ENCODE measurements at places on chromosomes 12 and 14. TPM values are rescaled to one million over a fixed set of nuclear protein-coding genes. Genes with fewer than 3 reads are reported as not detected.

- H3K4me3 ChIP-seq, result no peak overlapping the region
- H3K36me3 ChIP-seq, result no peaks in the 10 kb centered on the region
- DNase-seq, result no peak
- no peak overlapping the region for H3K27ac ChIP-seq
Observed at GRCh38 chr12:92516277-92516600, 186.6 kb upstream of the PLEKHG7 start.

- no peak overlapping the region for H3K27ac ChIP-seq
- H3K36me3 ChIP-seq, result no peaks in the 10 kb centered on the region
- DNase-seq, result no peak
- H3K27me3 ChIP-seq, result no peaks in the 10 kb centered on the region
- no peak overlapping the region for H3K4me3 ChIP-seq
Observed at GRCh38 chr12:81206429-81206828, 128.6 kb downstream of the ACSS3 start.

DNA sequence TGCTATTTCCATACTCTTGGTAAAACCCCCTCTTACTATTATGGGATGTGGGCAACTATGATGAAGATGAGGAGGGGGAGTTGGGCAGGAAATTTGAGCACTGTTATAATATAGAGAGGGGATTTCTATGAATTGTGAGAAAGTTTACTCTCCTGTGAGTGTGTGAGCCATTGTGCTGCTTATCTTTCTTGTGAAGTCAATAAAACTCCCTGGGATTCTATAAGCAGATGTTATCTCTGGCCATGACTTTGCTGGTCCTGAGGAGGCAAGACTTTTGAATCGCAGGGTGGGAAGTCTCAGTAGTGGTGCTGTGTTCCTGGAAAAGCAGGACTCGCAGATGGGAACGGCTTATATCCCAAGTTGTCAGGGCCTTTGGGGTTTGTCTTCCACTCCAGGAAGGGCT, 62.2 kb downstream of the EMP1 start:
- H3K4me3 ChIP-seq, result no peak overlapping the region
- no peaks in the 10 kb centered on the region for H3K27me3 ChIP-seq
- DNase-seq, result no peak
- no peaks in the 10 kb centered on the region for H3K36me3 ChIP-seq

- no peaks in the 10 kb centered on the region for H3K27me3 ChIP-seq
- DNase-seq, result no peak
- peaks cover 33% of the 10 kb centered on the region for H3K36me3 ChIP-seq
- H3K4me1 ChIP-seq, result peaks cover 68% of the 10 kb centered on the region
- peak overlapping the region; percentile 53 for H3K27ac ChIP-seq
Observed at GRCh38 chr12:109467978-109468676, 9.0 kb downstream of the KCTD10 start.

DNA sequence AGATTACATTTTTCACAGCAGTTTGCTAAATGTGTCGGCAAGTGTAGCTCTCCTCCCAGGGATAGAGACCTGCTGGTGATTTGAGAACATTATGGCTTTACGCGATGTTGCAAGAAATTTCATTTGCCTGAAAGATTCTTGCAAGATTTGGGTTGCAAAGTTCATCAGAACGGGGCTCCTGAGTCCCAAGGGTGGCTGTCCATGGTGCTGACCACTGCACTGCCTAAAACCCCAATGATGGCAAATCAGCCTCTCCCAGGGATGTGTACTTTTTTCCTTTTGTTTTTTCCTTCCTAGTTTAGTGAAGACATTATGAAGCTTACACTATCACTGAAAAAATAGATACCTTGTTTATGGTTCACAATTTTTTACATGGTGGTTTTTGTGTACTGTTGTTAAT, 85.4 kb downstream of the WSCD2 start:
- H3K27ac ChIP-seq, result no peak overlapping the region
- peaks cover 27% of the 10 kb centered on the region for H3K27me3 ChIP-seq
- H3K36me3 ChIP-seq, result no peaks in the 10 kb centered on the region
- H3K4me3 ChIP-seq, result no peak overlapping the region
- no peak for DNase-seq

- H3K4me3 ChIP-seq, result no peak overlapping the region
- peaks cover 33% of the 10 kb centered on the region for H3K36me3 ChIP-seq
- no peaks in the 10 kb centered on the region for H3K27me3 ChIP-seq
- peak overlapping the region; percentile 46 for H3K27ac ChIP-seq
Observed at GRCh38 chr12:32603858-32604257, 75.2 kb upstream of the DNM1L start.

GRCh38 chr14:90111895-90112534, 50.2 kb downstream of the KCNK13 start:
- no peaks in the 10 kb centered on the region for H3K4me1 ChIP-seq
- H3K27ac ChIP-seq, result no peak overlapping the region
- no peak for DNase-seq
- H3K36me3 ChIP-seq, result no peaks in the 10 kb centered on the region
- peaks cover 6% of the 10 kb centered on the region for H3K27me3 ChIP-seq

DNA sequence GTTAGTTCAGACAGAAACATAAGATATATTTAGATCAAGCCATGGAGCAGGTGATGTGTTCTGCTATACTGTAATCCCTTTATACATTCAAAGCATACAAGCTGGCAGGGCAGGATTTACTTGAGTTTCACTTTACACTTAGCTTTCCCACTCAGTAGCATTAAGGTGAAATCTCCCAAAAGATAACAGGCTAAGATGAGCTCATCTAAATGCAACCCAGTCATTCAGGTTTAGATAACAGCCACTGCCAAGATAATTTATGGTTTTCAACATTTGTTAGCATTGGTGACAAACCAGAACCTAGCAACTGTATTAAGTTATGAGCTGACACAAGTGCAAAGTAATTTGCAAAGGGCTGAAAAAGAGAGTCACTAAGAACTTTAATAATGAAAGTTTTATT, 925.1 kb upstream of the ATXN7L3B start:
- no peaks in the 10 kb centered on the region for H3K36me3 ChIP-seq
- H3K4me1 ChIP-seq, result no peaks in the 10 kb centered on the region
- H3K27ac ChIP-seq, result no peak overlapping the region
- no peaks in the 10 kb centered on the region for H3K27me3 ChIP-seq
- H3K4me3 ChIP-seq, result no peak overlapping the region

- H3K4me3 ChIP-seq, result no peak overlapping the region
- H3K27ac ChIP-seq, result no peak overlapping the region
- H3K36me3 ChIP-seq, result peaks cover under 1% of the 10 kb centered on the region
- H3K4me1 ChIP-seq, result peaks cover 15% of the 10 kb centered on the region
Observed at GRCh38 chr12:118271183-118271582, 101.5 kb downstream of the TAOK3 start.

GRCh38 chr12:108457006-108457733, 57.9 kb upstream of the FICD start:
- no peak overlapping the region for H3K4me3 ChIP-seq
- no peaks in the 10 kb centered on the region for H3K36me3 ChIP-seq
- peaks cover 12% of the 10 kb centered on the region for H3K27me3 ChIP-seq
- no peak overlapping the region for H3K27ac ChIP-seq
- DNase-seq, result no peak
- H3K4me1 ChIP-seq, result no peaks in the 10 kb centered on the region

GRCh38 chr12:17214929-17215328, 609.0 kb upstream of the LMO3 start:
- no peak overlapping the region for H3K27ac ChIP-seq
- DNase-seq, result no peak
- H3K36me3 ChIP-seq, result no peaks in the 10 kb centered on the region
- H3K4me3 ChIP-seq, result no peak overlapping the region

DNA sequence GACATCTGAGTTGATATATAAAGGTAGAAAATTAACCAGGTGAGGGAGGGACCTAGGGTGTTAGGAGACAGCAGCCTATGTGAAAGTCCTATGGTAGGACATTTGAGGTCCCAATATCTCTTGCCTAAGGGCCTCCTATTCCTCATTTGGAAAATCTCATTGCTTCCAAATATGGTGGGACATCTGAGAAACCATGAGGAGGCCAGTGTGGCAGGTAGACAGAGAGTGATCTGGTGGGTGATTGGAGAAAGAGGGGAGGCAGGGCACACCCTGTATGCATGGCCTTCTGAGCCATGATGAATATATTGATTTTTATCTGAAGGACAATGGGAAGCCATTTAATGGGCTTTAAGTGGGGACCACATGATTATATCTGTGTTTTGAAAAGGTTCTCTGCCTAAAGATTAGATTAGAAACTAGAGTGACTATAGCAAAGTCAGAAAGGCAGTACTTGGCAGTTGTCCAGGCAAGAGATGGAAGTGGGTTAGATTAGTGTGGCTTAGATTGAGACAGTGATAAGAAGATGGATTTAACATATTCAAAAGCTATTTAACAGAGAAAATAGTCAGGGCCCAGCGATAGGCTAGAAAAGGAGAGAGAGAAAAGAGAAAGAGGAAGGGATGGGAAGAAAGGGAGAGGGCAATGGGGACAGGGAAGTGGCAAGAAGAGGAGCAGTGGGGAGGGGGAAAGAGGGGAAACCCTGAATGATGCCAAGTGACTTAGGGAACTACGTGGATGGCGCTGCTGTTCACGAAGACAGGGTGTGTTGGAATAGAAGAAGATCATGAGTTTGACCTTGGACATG, 237.2 kb upstream of the SRRM4 start:
- no peak for DNase-seq
- H3K27ac ChIP-seq, result no peak overlapping the region
- H3K27me3 ChIP-seq, result no peaks in the 10 kb centered on the region
- no peaks in the 10 kb centered on the region for H3K36me3 ChIP-seq
- H3K4me1 ChIP-seq, result no peaks in the 10 kb centered on the region

- no peak overlapping the region for H3K27ac ChIP-seq
- H3K27me3 ChIP-seq, result no peaks in the 10 kb centered on the region
Observed at GRCh38 chr14:56716705-56717104, 93.6 kb downstream of the OTX2 start.

- no peak for DNase-seq
- H3K36me3 ChIP-seq, result no peaks in the 10 kb centered on the region
- no peaks in the 10 kb centered on the region for H3K27me3 ChIP-seq
- H3K4me3 ChIP-seq, result no peak overlapping the region
- no peaks in the 10 kb centered on the region for H3K4me1 ChIP-seq
- no peak overlapping the region for H3K27ac ChIP-seq
Observed at GRCh38 chr12:118288174-118288573, 84.5 kb downstream of the TAOK3 start.

- H3K27ac ChIP-seq, result no peak overlapping the region
- H3K4me1 ChIP-seq, result no peaks in the 10 kb centered on the region
- no peak for DNase-seq
- H3K4me3 ChIP-seq, result no peak overlapping the region
- no peaks in the 10 kb centered on the region for H3K36me3 ChIP-seq
Observed at GRCh38 chr14:47278233-47278842, 397.1 kb downstream of the MDGA2 start.

- peaks cover 16% of the 10 kb centered on the region for H3K4me1 ChIP-seq
- H3K27ac ChIP-seq, result no peak overlapping the region
- H3K36me3 ChIP-seq, result no peaks in the 10 kb centered on the region
- no peak for DNase-seq
- peaks cover 83% of the 10 kb centered on the region for H3K27me3 ChIP-seq
- H3K4me3 ChIP-seq, result no peak overlapping the region
Observed at GRCh38 chr12:57223191-57224165, 6.0 kb upstream of the SHMT2 start.

GRCh38 chr12:113766879-113767878, 198.9 kb downstream of the RBM19 start:
- H3K4me1 ChIP-seq, result no peaks in the 10 kb centered on the region
- H3K27ac ChIP-seq, result no peak overlapping the region
- H3K27me3 ChIP-seq, result peaks cover 67% of the 10 kb centered on the region
- no peaks in the 10 kb centered on the region for H3K36me3 ChIP-seq
- no peak overlapping the region for H3K4me3 ChIP-seq

Gene MOK
- total RNA-seq, result 13.8 TPM

Gene GRIN2B
- 0.08 TPM for total RNA-seq

Gene ZNF219
- total RNA-seq, result 58.4 TPM

Gene C12orf42
- total RNA-seq, result not detected

Gene KCNC2
- total RNA-seq, result not detected

Gene MYH6
- not detected for total RNA-seq

Data from suprapubic skin (tissue), 4 donors.